ENCODE measurements at places on chromosomes 7 and 10. TPM values are rescaled to one million over a fixed set of nuclear protein-coding genes. Genes with fewer than 3 reads are reported as not detected.

GRCh38 chr10:65419629-65420028 lies 1506.2 kb upstream of the LRRTM3 start:
- no peak overlapping the region for H3K27ac ChIP-seq
- no peak for DNase-seq
- H3K36me3 ChIP-seq = no peaks in the 10 kb centered on the region
- no peaks in the 10 kb centered on the region for H3K4me1 ChIP-seq

- H3K4me3 ChIP-seq = no peak overlapping the region
- no peak overlapping the region for H3K27ac ChIP-seq
- no peaks in the 10 kb centered on the region for H3K36me3 ChIP-seq
- no peak for DNase-seq
- H3K27me3 ChIP-seq = no peaks in the 10 kb centered on the region
Observed at GRCh38 chr7:27774717-27775328, 34.9 kb downstream of the TAX1BP1 start.

DNA sequence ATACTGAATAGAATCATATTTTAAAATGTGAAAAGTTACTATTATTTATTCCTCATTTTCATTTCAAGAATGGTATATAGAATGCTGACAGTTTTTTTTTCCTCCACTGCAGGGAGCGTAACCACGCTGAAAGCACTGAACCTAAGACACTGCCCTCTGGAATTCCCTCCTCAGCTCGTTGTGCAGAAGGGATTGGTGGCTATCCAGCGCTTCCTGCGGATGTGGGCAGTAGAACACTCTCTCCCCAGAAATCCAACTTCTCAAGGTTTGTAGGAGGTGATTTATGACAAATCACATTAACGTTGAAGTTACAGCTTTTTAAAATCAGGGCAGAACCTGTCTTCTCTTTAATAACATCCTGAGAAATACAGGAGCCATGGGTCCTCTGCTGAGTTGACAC lies 12.4 kb downstream of the LRRC27 start:
- no peak overlapping the region for H3K4me3 ChIP-seq

The DNAJC12 gene
- total RNA-seq = 5.8 TPM

The FHIP2A gene
- 31.9 TPM for total RNA-seq
